ENCODE measurements at places on chromosomes 5 and 9.

DNA sequence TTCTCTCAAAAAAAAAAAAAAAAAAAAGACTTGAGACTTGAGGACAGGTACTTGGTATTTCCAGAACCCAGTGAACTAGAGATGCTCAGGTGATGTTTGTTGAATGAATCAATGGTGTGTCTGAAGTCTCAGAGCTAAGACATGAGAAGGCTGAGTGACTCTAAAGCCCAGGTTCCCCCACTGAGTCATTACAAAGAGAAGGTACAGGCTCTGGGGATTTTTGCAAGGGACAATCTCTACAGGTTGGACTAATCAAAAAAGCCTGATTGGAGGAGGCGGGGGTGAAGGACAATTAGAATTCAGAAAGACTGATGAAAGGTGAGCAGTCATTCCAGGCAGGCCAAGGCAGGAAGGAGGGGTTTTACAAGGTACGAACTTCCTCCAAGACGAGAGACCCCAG lies 8.2 kb upstream of the FABP6 start:
- no peak for DNase-seq

GRCh38 chr5:1514027-1514818 lies 9.5 kb downstream of the LPCAT1 start:
- no peak for DNase-seq

- no peak for DNase-seq
Observed at GRCh38 chr9:93829271-93830011, 125.7 kb downstream of the BARX1 start.

DNA sequence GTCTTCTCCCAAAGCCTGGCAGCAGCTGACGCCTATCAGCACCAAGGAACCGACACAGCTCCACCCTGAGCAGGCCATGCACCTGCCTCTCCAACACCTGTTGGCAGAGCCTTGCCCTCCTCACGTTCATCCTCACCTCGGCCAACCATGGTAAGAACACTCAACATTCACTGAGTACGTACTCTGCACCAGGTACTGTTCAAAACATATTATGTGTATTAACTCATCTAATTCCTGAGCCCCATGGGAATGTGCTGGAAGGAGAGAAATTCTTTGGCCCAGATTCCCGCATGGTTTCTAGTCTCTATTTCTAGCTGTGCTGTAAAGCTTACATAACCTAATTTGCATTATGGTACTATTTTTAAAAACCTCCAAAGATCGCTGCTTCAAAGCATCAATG lies 86.1 kb downstream of the GPR21 start:
- DNase-seq = no peak

DNA sequence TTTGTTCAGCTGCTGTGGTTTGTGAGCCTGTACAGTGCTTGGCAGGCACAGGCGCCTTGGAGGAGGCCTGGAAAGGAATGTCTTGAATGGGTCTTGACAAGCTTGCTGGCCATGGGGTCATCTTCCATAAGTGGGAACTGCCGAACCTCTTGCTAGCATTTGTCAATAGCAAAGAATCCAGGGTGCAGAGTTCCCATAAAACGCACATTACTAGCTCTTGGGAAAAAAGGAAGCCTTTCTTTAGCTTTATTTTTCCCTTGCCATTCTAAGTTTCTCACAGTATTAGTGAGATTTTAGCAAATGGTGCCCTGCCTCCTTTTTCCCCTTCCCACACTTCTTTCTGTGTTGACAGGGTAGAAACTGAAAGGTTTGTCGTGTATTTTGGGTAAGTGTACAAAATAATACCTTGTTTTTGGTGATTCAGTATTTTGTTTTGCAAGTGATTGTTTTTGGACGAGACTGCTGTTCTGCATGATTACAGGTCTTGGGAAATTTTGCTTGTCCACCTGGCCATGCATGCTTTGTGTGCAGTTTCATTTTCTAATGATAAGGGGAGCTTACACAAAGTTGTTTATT lies 82.0 kb downstream of the ADGRV1 start:
- DNase-seq = no peak

- DNase-seq = no peak
Observed at GRCh38 chr5:155418960-155419579, 405.5 kb downstream of the KIF4B start.

GRCh38 chr9:18487611-18488010 lies 13.7 kb downstream of the ADAMTSL1 start:
- peak; percentile 13 for DNase-seq

DNA sequence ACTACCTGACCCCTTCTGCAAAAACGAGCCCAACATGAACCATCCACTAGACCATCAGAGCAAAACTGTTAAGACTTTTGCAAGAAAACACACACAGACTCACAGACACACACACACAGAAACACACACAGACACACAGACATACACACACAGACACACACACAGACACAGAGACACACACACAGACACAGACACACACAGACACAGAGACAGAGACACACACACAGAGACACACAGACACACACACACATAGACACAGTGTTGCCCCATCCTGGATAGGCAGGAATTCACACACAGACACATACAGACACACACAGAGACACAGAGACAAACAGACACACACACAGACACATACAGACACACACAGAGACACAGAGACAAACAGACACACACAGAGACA lies 52.5 kb downstream of the NACC2 start:
- DNase-seq = no peak

DNA sequence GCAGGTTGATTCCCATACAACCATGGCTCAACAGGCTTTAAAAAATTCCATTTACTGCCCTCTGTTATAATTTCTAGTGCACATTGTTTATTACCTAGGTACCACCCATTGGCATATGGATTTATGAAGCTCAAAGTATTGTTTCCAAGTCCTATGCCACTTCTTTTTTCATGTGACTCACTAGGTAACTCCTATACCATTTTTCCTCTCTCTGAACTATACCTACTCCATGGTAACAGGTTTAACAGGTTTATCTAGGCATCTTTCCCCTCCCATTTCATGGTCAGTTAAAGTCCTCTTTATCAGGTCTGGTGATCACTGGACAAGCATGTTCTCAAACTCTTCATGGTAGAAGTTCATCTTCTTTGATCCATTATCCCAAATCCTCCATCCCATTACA lies 49.6 kb upstream of the ABCA1 start:
- DNase-seq = no peak

GRCh38 chr9:3862561-3862960 lies 336.8 kb upstream of the RFX3 start:
- no peak for DNase-seq

- DNase-seq = peak; percentile 57
Observed at GRCh38 chr9:136117916-136118319, 757 bp downstream of the TMEM250 start.
